ENCODE measurements at places on chromosomes 13 and 19.
A peak's percentile ranks its signal among the peaks of the same experiment; 100 is the strongest.

- DNase-seq = peak; percentile 24
Observed at GRCh38 chr13:20418953-20419352, 106.7 kb downstream of the CRYL1 start.

DNA sequence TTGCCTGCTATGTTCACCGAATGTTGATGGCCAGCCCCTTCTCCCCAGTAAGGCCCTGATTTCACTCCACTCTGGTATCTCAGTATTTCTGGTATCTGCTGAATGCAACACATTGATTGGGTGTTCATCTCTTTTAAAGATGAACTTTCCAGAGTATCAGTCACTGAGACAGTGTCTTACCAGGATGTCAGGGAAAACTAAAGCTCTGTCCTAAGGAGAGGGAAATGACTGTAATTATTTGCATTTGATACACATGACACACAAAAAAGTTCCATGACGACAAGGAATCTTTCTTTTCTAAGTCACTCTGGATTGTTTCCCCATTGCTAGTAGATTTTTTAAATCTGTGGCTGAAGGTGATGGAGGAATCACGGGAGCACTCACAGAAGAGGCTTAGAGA lies 2.2 kb downstream of the GPC5 start:
- DNase-seq = no peak

DNA sequence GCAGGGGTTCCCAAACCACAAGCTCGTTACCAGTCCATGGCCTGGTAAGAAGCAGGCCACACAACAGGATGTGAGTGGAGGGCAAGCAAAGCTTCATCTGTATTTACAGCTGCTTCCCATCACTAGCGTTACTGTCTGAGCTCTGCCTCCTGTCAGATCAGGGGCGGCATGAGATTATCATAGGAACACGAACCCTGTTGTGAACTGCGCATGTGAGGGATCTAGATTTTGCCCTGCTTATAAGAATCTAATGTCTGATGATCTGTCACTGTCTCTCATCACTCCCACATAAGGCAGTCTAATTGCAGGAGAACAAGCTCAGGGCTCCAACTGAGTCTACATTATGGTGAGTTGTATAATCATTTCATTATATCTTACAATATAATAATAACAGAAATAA lies 677.4 kb upstream of the SLITRK6 start:
- no peak for DNase-seq

DNA sequence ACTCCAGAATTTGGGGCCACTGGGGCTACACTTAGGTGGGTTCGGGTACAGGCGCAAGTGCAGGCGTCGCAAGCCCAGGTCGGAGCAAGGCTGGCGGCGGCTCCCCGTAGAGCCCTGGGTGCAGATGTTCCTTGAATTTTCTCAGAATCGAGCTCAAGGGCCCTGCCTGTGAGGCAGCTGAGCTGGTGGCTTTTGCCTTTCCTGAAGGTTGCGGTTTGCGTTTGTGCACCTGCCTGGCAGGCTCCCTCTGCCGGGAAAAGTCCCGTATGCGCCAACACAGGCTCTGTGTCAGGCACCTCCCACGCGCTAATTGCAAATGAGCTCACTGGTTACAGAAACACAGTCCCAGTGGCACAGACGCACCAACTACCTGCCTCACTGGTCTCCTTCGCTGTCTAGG lies 5.9 kb downstream of the DOHH start:
- DNase-seq = peak; percentile 68

GRCh38 chr19:6613711-6614110 lies 22.8 kb upstream of the CD70 start:
- no peak for DNase-seq

- no peak for DNase-seq
Observed at GRCh38 chr13:32079587-32079986, 48.0 kb downstream of the FRY start.

DNA sequence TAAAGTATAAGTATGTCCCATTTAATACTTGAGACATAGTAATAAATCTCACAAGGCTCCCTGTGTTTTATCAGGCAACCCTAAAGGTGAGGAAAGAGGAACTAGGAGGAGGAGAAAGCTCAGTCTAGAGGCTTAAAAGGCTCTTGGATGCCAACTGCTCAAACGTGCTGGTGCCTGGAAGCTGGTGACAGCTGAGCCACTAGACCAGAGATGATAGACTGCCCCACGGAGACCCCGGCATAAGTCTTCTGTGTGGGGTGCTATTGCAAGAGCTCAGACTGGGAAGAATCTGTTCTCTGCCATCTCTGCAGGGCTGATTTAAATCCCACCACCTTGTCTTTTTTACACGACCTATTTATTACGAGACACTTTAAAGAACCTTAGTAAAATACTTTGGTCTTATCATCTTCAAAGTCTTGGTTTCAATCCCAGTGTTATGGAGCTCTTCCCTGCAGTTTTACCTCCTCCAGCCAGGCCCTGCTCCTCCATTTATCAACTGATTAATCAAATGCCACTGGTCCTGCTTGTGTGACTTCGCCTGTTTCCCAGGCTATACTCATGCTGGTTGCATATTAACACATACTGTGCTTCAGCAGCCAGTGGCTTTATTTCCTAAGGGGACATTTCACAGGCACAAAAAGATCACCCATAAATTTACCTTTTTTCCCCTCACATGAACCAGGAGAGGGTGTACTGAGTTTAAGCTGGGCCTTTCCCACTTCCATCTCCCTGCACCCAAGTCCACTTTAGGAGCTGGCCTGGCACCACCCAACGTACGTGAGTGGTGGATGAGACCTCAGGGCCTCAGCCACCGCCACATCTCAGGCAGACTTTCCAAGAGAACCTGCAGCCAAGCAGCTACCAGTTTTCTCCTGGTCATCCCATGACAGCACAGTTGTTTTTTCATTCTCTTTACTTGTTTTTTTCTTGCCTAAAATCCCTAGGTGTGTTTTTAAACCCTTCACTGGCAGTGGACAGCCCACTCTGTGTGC lies 7.8 kb upstream of the ATP12A start:
- DNase-seq = no peak

DNA sequence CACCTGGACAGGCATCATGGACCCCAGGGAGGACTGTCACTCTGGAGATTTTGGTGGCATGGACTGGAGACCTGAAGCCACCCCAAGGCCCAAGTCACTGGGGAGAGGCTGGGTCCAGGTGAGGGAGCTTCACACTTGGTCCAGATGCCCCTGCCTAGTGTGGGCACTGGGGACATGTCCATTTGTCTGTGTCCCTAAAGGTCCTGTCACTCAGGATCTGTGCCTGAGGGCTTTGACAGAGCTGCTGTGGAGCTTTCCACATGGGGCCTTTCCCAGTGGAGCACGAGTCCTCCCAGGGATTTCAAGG lies 40.5 kb upstream of the CEACAM8 start:
- no peak for DNase-seq

GRCh38 chr19:18809149-18809868 lies 18.2 kb upstream of the COMP start:
- DNase-seq = no peak

GRCh38 chr13:82636119-82636518 lies 1246.2 kb downstream of the SLITRK1 start:
- DNase-seq = no peak

GRCh38 chr19:39814595-39814994 lies 19.4 kb downstream of the DYRK1B start:
- no peak for DNase-seq

DNA sequence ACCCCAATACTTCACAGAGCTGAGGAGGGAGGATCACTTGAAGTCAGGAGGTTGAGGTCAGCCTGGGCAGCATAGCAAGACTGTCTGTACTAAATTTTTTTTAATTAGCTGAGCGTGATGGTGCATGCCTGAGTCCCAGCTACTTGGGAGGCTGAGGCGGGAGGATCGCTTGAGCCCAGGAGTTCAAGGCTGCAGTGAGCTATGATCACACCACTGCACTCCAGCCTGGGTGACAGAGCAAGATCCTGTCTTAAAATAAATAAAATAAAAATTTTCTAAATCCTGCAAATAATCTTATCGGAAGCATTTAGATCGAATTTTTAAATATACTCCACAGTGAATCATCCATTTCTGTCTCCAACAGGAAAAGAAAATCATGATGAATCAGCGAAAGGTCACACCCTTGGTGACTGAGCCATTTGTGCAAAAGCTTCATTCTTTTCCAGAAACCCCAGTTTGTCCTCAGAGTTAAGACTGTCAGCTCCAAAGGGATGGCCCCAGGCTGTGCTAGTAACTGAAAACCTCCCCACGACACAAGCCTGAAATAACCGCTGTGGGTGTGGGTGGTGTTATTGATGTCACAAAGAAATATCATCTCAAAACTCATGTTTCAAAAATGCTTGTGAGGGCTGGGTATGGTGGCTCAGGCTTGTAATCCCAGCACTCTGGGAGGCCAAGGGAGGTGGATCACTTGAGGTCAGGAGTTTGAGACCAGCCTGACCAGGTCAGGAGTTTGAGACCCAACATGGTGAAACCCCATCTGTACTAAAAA lies 167.6 kb downstream of the PTPRS start:
- DNase-seq = no peak
